ENCODE measurements at places on chromosomes 1 and 21.

- DNase-seq = peak; percentile 20
Measured at GRCh38 chr1:160124705-160125478, 9.3 kb downstream of the ATP1A2 start.

- DNase-seq = peak; percentile 65
Measured at GRCh38 chr1:245260110-245260882, 105.5 kb downstream of the KIF26B start.

- no peak for DNase-seq
Measured at GRCh38 chr21:31915566-31915965, 42.7 kb downstream of the HUNK start.

- DNase-seq = peak; percentile 69
Measured at GRCh38 chr1:37495875-37496274, 18.7 kb downstream of the MEAF6 start.

- no peak for DNase-seq
Measured at GRCh38 chr1:20160034-20160433, 20.9 kb downstream of the PLA2G2F start.

GRCh38 chr1:98296681-98297080 lies 364.8 kb upstream of the SNX7 start:
- DNase-seq = no peak

GRCh38 chr21:34305605-34306604 lies 57.9 kb upstream of the KCNE2 start:
- DNase-seq = no peak

GRCh38 chr1:15963968-15964648 lies 11.8 kb downstream of the ZBTB17 start:
- no peak for DNase-seq

GRCh38 chr1:32639489-32640075 lies 10.8 kb downstream of the ZBTB8OS start:
- DNase-seq = no peak

GRCh38 chr1:150683914-150684313 lies 13.0 kb downstream of the GOLPH3L start:
- DNase-seq = no peak

- no peak for DNase-seq
Measured at GRCh38 chr21:42287193-42288083, 27.8 kb downstream of the TFF3 start.

- DNase-seq = no peak
Measured at GRCh38 chr1:233639611-233640010, 25.7 kb downstream of the KCNK1 start.

- DNase-seq = no peak
Measured at GRCh38 chr1:201487742-201488141, 18.8 kb upstream of the PHLDA3 start.

- peak; percentile 94 for DNase-seq
Measured at GRCh38 chr1:150259758-150260669, 2.4 kb downstream of the CA14 start.

DNA sequence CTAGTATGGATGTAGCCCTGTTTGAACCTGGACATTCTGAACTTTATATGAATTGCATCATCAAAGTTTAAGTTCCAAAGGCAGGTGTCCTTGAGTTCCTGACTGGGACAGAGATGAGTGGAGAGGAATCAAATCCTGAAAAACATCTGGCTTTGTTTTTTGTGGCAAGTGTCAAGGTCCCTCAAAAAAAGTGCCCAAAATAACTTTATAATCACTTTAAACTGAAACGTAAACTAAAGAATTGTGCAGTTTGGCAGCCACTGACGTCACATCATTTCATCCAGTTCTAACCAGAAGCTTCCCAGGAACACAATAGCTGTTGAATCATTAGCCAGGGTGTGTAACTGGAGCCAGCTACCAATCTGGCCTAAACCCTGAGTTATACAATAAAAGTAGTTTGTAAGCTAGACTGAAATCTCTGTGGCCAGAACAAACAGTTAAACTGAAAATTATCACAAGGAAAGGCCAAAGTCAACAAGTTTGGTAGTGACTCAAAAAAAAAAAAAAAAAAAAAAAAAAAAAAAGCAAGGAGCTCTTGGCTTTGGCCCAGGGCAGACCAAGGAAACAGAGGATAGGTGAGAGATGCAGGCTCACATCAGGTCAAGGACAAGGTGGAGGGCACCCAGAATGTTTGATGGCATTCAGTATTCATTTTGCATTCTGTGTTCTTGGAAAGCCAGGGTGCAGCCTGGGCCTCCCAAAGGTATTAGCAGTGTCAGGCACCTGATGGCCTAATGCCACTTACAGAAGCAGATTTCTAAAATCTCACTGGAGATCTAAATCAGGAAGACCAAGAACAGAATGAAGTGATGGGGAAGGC lies 74.3 kb downstream of the TNFSF18 start:
- no peak for DNase-seq

- no peak for DNase-seq
Measured at GRCh38 chr1:143720087-143721023, 251.4 kb downstream of the FAM72C start.

DNA sequence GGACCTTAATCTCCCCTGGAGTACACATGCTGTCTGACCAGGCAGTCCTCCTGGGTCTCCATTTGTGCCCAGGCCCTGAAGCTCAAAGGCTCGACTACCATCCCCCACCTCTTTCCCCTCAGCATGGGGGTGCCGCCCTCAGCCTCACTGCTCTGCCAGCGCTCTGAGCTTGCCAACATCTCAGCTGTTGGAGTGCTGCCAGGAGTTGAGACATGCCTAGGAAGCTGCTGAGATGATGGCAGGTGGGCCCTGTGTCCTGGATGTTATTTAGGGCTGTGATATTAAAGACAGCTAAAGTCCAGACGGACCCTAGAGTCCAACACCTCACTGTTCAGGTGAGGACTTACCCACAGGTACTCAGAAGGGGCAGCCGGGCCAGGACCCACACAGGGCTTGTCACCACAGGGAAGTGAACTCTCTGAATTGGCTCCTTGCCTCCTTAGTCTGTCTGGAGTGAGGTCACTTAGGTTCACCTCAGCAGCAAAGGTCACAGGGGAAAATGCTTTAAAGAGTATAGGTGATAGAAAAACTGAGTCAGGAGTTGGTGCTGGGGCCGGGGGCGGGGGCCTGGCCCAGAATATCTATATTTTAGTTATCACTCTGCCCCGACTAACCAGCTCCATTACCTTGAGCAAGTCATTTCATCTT lies 19.7 kb upstream of the KCNC4 start:
- peak; percentile 92 for DNase-seq

- DNase-seq = no peak
Measured at GRCh38 chr1:57218487-57219079, 205.3 kb downstream of the DAB1 start.

- DNase-seq = no peak
Measured at GRCh38 chr1:246215510-246215903, 291.6 kb downstream of the SMYD3 start.

Measured in NCI-H69 (cell line).